ENCODE measurements at places on chromosomes 2 and 18.
A peak's percentile ranks its signal among the peaks of the same experiment; 100 is the strongest.

- no peak for DNase-seq
These were observed 223.3 kb downstream of the MC4R start for GRCh38 chr18:60149316-60149715.

DNA sequence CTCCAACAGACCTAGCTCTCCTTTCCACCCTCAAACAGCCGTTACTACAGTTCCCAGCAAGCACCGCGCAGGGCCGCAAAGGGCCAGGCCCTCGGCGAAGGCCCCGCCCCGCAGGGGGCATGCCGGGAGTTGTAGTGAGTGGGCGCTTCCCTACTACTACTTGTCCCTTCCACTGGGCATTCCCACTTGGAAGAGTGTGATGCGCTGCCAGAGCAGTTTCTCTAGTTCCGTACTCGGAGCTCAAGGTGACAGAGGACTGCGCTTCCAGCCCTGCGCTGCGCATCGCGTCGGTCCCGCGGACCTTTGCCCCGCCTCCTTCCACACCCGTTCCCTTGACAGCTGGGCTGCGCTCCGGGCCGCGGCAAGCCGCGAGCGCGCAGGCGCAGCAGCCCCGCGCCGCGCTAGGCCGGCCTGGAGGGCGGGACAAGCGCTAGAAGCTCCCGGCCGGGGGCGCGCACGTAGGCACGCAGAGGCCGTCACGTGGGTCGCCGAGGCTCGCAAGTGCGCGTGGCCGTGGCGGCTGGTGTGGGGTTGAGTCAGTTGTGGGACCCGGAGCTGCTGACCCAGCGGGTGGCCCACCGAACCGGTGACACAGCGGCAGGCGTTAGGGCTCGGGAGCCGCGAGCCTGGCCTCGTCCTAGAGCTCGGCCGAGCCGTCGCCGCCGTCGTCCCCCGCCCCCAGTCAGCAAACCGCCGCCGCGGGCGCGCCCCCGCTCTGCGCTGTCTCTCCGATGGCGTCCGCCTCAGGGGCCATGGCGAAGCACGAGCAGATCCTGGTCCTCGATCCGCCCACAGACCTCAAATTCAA is at the start of gene VAPA:
VAPA (plus strand) TSS at position 491 of the 808 bp plus-strand sequence; CDS start at position 732, 241 bp downstream.
- DNase-seq, result peak; percentile 87

DNA sequence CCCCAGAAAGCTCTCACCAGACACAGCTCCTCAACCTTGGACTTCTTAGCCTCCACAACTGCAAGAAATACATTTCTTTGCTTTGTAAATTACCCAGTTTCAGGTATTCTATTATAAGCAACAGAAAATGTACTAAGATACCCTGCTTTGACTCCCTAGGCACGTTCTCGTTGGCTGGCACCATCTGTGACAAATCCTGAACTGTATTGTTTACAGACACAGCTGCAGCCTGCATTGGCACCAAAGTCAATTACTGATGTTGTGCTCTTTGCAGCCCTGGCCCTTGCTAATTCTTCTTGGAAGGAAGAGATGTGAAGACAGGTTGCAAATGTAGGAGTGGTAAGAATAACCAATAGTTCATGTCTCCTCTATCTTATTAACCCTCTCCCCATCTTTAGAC is 72.7 kb upstream of the FAM136A start:
- no peak for DNase-seq

- DNase-seq, result no peak
These were observed 71.0 kb upstream of the SALL3 start for GRCh38 chr18:78908462-78909260.

GRCh38 chr18:11577271-11578112 is 31.9 kb upstream of the SLC35G4 start:
- DNase-seq, result no peak

GRCh38 chr2:47771211-47771610 is 11.7 kb upstream of the MSH6 start:
- no peak for DNase-seq

- DNase-seq, result no peak
These were observed 4.0 kb upstream of the SNORC start for GRCh38 chr2:232866104-232866503.

DNA sequence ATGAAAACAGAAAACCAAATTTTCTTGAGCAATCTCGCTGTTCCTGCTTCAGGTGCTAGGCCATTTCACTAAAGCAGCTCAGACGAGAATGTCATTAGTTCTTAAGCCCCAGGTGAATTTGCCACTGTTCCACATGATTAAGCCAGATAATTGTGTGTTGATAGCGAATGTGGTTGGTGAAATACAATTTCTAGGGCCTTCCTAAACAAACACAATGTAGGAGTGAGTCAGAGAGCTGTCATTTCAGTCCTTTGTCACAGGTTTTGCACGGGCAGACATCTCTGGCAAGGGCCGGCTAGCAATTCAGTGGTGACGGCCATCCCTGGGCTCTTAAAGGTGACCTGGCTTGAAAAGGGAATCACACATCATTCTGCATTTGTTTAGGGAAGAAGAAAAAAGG is 170.7 kb downstream of the TMEM182 start:
- DNase-seq, result no peak

GRCh38 chr2:149953627-149954026 is 366.1 kb upstream of the MMADHC start:
- DNase-seq, result no peak

DNA sequence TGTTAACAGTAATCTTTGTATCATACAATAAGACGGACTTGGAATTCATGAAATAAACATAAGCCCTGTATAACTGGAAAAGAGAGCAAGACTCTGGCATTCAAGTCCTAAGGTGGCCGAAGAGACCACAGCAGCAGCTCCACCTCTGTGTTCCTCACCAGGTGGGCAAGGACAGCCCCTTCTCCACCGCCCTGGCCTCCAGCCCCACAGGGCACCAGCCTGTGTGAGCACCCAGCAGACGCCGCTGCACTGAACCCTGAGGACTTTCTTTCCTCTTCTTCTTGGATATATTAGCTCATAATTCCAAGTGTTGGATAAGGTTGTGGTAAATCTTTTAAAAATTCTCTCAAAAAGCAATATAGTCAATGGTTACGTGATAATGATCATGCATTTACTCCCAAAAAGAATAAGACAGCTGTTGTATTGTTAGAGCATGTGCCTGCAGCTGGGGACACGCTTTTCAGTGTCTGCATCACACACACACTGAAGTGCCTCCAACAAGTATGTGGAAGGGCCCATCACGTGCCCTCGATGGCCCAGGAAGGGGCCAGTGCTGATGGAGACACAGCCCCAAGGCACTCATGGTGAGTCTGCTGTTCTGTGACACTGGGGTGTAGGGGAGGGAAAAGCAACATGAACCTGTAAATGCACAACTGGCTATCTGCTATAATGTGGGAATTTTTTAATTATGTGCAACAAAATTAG is 26.8 kb downstream of the FAM178B start:
- DNase-seq, result no peak

- DNase-seq, result no peak
These were observed 38.3 kb upstream of the SMAD2 start for GRCh38 chr18:47968721-47969120.

GRCh38 chr2:171436307-171436706 is 2.3 kb downstream of the DCAF17 start:
- DNase-seq, result no peak

GRCh38 chr2:40242315-40242714 is 209.6 kb downstream of the SLC8A1 start:
- no peak for DNase-seq

DNA sequence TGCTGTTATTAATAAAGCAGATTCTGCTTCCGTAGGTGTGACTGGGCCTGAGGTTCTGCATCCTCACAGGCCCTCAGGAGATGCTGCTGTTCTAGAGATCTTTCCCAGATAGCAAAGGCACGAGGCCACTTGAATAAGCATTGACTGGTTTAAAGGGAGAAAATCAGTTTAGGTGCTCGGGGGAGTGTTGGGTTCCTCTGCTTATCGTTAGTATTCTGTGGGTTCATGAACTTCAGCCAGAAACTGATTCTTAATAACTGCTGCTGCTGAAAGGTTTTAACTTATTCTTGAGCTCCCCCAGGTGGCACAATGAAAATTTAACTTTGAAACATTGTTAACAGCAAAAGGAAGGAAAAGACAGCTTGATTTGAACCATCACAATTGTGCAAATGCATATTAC is 56.9 kb downstream of the ITGA6 start:
- DNase-seq, result no peak

- no peak for DNase-seq
These were observed 3.2 kb downstream of the ANKRD44 start for GRCh38 chr2:197307236-197307932.

GRCh38 chr2:232418466-232419244 is 12.0 kb downstream of the ALPG start:
- no peak for DNase-seq

GRCh38 chr2:85405201-85406059 is 4.7 kb downstream of the CAPG start:
- DNase-seq, result no peak

DNA sequence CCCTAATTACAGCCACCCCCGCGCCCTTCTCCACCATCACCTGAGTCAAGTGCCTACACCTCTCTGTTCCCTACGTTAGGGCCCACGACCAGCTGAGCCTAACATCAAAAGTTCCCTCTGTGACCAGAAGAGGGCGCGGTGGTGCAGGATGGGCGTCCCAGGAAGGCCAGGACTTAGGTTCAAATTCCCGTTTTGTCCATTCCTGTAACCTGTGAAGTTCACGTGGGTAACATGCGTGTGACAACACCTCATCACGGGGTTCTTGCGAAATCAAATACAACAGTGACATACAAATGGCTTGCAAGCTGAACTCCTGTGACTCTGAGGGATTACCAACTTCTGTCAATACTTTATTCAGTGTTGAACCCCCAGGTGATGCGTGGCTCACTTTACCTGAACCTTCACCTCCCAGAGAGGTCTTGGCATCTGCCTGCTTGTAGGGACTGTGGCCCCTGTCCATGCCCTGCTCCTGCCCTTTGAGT is 207.9 kb downstream of the ARL4C start:
- DNase-seq, result peak; percentile 41

DNA sequence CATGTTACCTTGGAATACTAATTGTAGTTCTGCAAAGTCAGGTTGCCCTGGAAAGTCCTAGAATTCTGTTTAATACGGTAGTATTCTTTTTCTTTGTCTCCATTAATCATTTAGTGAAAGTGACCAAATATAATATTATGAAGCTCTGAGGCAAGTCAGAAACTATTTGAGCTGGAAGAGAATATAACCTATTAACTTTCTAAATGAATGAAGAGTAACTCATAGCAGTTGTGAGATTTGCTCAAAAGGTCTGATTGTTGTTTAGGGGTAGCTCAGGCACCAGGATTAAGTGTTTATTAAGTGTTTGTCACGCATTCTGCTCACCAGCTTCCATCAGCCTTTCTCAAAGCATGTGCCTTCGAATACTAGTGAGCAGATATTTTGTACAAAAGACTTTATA is 46.7 kb upstream of the SERPINE2 start:
- DNase-seq, result no peak

DNA sequence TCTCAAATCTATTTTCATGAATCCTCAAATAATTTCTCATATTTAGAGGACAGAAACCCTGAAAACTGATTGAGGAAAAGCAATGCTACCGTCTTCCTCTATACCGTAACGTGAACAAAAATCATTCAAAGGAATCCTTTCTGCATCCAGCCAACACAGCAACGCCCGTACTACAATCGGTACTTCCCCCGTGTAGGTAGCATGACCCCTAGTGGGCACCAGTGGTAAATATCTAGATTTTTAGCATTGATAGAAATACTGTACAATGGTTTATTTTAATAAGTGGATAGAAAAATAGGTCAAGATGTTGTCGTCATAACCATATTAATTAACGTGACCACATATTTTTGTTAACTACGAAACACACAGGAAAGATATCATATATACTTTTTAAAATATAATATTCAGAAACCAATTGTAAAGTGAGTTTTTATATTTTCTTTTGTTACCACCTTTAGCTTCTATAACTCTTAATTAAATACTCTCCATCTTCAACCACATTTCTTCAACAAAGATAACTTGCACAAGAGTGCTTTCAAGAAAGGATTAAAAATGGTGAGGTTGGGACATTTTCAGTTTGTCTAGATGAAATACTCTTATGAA is 194.1 kb downstream of the SS18 start:
- DNase-seq, result no peak

DNA sequence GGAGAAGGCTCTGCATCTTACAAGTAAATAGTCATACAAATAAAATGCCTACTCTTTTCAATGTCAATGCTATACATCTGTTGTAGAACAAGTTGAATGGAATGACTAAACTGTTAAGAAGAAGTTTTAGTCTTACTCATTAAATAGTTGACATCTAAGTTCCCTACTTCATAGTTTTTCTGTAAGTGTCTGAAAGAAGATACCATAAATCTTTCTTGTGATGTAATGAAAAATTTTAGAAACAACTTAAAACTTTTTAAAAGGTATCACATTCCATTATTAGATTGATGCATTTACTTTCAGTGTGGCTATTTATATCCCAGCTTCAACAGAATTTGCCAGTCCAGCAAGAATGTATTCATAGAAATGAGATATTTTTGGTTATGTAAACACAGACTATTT is 185.2 kb upstream of the EPC2 start:
- DNase-seq, result no peak

- DNase-seq, result no peak
These were observed 424.0 kb downstream of the ARHGAP15 start for GRCh38 chr2:143553261-143553660.

- DNase-seq, result no peak
These were observed 67.2 kb upstream of the NPAS2 start for GRCh38 chr2:100752628-100753333.

DNA sequence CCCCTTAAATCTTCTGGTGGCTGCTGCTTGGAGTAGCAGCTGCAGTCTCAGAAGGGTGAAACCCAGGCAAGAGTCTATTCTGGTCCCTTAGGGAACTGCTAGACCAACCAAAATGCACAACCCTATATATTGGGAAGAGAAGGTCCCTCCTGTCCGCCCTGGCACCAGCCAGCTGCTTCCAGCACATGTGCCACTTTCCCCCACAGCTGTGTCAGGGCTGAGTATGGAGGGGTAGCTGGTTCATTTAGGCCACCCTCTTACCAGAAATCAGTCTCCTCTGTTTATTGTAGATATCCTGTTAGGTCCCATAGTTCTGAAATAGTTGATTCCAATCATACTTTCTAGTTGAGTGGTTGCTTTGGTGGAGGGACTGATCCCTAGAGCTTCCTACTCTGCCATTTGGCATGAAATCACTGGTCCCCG is 68.9 kb downstream of the BIRC6 start:
- DNase-seq, result no peak

DNA sequence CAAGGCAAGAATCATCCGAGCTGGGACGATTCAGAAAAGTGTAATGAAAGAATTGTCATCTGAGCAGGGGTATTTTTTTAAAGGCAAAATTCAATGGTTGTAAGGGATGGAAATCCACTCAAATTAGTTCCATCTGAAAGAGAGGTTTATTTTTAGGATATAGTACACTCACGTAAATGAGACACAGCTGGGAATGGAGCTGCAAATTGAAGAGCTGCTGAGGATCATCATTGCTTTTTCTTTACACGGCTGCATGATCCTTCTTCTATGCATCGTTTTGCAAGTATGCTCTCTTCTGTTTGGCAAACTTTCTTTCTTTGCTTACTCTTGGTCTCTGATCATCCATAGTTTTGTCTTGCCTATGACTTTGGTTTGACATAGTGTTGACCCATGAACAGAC is 27.4 kb upstream of the CUL3 start:
- no peak for DNase-seq
